ENCODE measurements at places on chromosomes 13 and 19.
A peak's percentile ranks its signal among the peaks of the same experiment; 100 is the strongest.

- DNase-seq: no peak
These were observed 11.3 kb upstream of the LPAR6 start for GRCh38 chr13:48424212-48424611.

GRCh38 chr19:34480491-34480890, 1.1 kb upstream of the WTIP start:
- peak; percentile 55 for DNase-seq

- no peak for DNase-seq
These were observed 9.0 kb upstream of the CEACAM5 start for GRCh38 chr19:41699231-41699967.

DNA sequence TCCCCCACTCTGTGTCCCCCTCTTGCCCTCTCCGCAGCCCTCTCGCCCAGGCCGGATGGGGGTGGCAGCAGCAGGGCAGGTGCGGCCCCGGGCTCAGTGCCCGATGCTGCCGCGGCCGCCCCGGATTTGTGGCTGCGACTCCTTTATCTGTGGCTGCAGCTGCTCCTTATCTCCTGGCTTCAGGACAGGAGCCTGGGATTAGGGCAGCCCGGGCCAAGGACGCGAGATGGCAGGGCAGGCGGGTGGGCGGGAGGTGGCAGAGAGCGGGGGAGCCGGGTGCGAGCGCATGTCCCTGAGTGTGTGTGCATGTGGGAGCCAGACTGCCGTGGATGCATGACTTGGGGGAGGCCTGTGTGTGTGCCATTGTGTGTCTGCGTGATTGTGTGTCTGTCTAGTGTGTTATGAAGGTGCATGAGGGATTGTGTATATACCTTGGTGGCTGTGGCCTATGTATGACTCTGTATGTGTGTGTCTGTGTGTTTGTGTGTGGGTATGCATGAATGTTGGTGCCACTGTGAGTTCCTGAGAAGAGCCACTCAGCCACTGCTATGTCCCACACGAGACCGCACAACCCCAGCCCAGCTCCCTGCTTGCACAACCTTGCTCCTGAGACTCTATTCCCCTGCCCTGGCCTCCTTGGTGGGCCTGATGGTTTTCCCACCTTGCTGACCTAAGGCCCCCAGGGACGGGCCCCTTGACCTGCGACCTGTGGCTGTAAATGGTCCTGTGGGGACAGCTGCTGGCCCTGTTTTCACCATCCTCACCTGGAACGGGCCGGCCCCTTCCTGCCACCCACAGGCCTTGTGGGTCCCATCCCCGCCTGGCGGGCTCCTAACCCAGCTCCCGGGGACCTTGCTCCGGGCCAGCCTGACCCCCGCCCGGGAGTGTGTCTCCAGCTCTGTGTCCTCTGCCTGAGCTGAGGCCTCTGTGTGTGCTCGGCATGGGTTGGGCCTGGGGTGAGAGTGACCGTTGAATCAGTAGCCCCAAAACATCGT, 5.3 kb upstream of the NRTN start:
- DNase-seq: no peak

DNA sequence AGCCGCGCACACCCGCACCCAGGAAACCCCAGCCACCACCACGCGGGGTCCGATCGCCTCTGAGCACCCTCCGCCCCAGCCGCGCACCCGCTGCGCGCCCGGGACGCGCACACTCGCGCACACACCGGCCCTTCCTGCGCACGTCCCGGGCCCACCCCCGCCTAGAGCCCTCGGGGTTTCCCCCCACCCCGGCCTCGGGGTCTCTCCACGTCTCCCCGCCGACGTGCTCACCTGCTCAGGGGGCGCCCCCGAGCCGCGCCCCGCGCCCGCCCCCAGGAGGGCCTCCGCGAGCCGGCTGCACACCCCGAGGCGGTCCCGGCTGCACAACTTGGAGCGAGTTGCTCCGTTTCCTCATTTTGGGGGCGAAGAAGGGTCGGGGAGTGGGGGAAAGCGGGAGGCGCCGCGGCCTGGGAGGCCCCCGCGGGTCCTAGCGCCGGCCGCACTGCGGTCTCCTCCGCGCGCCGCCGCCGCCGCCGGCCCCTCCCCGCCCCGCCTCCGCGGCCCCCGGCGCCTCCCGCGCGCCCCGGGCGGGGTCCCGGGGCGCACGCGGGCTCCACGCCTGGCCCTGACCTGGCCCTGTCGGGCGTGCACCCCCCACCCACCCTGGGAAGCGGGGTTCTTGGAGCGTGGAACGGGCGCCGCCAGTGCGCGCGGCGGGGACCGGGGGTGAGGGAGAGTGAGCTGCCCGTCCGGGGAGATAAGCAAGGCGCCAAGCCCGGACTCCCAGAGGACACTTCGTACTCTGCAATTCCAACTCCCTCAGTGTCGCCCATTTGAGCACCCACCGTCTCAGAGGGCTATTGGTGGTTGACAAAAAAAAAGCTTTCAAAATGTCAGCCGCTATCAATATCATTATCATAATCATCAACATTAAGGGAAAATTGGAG, at the start of gene MATK:
TSS of gene MATK (minus strand) at position 444 of the 887 bp plus-strand sequence. CDS start 1,246 bp downstream, outside the sequence.
- DNase-seq: no peak
